NCI-H2107 (cell line): ENCODE measurements at places on chromosomes 11 and 22.

GRCh38 chr11:114129142-114129541, 69.6 kb downstream of the ZBTB16 start:
- DNase-seq: no peak

DNA sequence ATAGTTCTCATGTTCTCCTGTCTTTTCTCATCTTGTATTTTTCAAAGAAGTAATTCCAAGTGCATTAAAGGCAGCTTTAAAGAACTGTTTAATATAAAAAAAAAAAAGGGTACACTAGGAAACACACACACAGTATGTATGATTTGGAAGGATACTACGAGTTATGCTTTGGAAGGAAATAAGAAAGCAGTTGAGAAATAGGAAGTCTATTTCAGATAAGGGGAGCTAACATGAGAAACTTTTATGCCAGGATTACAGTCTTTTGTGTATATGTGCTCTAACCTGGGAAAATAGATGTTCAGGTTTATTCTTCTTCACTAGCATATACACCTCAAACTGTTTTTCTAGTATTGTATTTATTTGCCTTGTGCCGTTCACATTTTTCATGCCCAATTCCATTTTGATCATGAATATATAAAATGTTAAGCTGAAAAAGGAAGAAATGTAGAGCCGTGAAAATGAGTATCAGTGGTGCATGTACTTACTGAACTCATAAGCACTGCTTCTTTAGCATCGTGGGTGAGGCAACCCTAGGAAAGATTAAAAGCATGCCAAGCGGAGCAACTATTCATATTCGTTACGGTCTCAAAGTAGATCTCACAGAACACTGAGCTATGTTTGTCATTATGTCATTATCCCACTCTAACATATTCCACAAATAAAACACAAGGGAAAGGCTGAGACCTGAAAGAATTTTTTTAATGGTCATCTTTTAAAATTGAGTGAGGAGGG, 59.6 kb downstream of the GUCY1A2 start:
- no peak for DNase-seq

DNA sequence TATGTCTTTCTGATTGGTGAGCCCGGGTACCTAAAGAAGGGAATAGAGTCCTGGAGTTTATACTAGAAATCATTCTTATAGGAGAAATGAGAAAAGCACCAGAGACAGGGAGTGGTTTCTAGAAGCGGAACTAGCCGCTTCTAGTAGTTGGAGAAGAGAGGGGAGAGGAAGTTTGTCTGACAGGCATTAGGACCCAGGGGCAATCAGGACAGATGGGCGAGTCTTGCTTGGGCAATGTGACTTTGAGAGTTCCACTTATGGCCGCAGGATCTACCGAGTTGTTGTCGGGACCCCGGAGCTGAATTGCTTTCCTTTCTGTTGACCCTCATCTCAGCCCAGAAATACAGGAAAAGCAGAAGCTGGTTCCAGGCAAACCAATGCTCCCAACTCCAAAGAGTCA, 596.8 kb upstream of the CNTN5 start:
- DNase-seq: no peak

GRCh38 chr11:118202599-118203422, 22.0 kb downstream of the JAML start:
- no peak for DNase-seq

DNA sequence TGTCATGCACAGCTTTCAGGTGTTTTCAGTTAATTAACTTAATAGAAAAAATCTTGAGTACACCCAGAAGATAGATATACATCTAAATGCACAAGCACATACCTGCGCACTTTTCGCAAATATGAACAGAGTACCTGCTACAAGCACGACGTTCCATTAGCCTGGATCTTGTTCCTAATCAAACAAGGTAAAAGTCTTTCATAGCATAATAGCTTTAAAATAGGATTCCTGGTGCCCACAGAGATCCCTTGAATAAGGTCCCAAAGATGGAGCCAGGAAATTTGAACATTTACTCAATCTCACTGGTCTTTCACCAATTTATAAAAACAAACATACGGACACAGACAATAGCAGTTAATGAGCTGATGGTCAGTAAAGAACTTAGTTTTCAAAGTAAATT, 689.8 kb upstream of the CHORDC1 start:
- DNase-seq: no peak

DNA sequence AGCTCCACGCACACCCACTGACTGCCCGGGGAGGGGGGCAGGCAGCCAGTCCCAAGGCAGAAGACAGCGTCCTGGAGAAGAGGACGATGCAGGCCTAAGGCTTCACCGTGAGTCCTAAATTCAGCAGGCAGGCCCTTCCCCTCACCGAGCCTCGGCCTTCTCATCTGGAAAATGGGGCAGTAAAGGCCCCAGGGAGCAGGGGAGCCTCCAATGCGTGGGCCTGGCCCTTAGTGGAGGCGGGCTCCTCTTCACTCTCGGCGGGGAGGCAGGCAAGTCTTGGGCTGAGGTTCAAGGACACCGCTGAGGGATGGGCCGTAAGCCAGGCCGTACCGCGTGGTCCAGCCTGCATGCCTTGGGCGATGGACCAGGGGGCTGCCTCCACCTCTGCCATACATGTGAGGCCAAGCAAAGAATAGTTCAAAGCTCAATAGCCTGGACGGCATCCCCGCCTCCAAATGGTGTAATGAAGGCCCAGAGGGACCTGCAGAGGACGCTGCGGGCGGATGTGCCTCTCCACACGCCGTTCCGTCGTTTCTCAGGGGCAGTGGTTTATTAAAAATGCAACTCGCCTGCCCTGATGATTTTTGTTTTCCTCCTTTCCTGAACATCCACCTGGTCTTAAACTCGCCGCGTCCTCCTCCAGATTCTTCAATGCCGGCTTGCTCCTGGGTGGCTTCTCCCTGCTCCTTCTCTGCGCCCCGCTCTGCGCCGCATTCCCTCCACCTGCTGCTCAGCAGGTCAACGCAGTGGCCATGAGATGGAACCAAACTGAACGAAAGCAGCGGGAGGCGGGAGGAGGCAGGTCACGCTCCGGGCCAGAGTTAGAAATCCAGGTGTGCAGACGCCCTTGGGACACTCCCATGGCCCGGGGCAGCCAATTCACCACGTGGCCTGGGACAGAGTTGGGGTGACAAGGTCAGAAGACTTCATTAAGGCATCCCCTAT, 627.8 kb downstream of the TBC1D22A start:
- no peak for DNase-seq

DNA sequence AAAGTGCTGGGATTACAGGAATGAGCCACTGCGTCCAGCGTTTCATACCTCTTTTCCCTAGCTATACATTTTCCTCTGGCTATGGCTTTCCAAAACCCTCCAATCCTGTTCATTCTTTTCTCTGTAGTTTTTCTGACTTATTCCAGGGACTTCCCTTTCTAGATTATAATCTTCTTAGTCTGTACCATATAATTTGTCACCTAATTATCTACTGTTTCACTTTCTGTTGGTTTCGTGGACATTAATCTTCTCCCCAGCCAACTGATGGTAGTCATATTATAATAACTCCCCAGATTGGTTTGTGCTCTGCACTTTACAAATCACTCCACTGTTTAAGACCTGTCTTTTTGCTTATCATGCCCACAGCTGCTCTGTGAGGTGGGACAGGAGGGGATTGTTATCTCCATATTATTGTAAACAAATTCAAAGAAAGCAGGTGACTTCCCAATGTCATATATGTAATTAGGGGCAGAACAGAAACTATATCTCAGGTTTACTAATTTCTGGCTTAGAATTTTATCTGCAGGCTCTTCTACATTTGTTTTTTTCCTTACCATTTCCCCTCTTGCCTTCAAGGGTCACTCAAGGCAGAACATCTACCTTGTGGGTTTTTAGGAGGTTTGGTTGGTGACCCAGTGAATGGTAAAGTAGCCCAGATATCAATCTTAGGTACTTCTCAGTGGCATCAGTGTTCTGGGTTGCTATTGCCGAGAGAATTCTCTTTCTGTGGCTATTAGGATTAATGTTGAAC, 23.9 kb downstream of the STIM1 start:
- no peak for DNase-seq

- no peak for DNase-seq
Observed at GRCh38 chr11:72139500-72139899, 4.0 kb downstream of the FOLR3 start.

DNA sequence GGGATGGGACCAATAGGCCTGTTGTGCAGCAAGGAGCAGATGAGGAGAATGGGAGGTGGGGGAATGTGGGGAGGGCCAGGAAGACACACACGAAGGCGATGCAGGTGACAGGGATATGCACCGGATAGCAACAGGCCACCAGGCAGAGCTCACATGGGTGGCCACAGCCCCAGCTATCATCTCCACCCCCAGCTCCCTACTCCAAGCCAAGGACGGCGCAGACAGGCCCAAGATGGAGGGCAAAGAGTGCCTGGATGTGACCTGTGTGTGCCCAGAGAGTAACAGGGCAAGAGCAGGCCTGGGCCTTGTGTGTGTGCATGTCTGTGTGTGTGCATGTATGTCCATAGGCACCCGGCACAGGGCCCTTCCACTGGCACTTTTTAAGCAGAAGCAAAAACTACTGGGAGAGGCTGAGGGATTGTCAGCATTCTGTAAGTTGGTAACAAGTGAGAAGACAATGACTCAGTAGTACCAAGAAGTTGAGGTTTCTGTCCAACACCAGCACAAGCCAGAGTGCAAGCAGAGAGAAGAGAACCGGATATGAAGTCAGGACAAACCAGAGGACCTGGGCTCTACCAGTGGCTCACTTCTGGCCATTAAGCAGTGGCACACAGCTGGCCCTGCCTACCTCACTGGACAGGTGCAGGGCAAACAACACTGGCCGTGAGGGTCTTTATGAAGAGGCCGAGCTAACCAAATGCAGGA, 36.4 kb downstream of the NRXN2 start:
- no peak for DNase-seq

GRCh38 chr22:35629406-35630216, 12.5 kb upstream of the MB start:
- no peak for DNase-seq

DNA sequence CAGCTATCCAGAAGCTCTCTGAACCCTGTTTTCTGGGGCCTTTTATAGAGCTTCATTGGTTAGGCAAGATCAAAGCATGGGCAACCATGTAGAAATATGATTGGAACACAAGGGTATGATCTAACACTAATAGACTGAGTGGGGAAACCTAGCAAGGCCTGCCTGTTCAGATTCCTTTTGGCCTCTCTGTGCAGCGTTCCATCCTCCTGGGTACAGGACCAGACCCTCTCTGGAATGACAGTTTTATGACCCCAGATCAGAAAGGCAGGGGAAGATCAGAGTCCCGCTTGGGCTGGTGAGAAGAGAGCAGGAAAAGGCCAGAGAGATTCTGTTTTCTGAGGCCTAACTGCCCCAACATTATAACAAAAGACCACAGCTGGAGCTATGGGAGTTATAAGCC, 36.7 kb upstream of the VWA5A start:
- no peak for DNase-seq

DNA sequence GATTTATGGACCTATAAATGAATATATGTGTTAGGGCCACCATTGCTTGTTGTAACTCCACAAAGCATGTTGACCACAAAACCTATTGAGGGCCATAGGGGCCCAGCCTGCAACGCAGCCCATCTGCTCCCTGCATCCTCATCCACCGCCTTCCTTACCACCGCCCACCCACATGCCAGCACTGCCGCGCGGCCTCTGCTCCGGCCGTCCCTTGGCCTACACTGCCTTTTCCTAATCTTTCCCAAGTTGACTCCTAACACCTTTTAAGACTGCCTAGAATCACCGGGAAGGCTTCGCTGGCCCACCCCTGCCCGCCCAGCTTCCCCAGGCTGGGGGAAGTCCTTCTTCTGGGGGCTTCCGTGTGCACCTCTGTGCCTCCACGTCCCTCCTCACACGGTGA, 55.0 kb downstream of the SNX19 start:
- DNase-seq: no peak

DNA sequence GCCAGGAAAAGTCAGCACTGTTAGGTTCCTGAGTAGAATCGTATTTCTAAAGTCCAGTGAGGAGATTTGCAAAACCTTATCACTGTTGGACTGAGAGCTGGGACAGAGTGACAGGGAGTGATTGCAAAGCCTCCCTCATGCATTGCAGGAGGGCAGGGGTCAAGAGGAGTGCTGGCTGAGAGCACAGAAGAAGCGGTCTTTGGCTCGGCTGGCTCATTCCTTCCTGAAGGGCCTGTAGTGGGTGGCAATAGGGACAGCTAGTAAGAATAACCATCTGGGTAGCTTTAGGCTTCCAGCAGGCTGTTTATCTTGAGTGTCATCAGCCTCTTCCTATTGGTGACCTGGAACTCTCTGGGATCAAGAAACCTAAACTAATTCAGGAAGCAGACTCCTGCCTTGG, 53.4 kb downstream of the CD44 start:
- no peak for DNase-seq

DNA sequence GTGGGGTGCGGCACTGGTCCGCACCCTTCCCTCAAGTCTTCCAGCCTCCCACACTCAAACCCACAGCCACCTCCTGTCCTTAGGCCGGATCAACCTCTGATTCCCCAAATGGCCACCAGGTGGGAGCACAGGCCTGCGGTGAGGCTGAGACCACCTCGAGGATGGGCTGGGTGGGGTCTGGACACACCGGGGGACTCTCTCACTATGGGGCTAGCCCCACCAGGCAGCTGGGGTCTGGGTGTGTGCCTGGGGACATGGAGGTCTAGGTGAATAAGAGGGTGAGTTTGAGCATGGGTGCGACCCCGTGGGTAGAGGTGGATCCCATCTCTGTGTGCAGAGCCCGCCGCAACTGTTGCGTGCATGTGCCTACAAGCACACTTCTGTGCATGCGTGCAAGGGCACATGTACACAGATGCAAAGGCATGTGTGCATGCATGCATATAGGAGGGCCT, 32.6 kb downstream of the MYO18B start:
- no peak for DNase-seq

GRCh38 chr22:43008921-43009320, 6.0 kb downstream of the PACSIN2 start:
- no peak for DNase-seq

DNA sequence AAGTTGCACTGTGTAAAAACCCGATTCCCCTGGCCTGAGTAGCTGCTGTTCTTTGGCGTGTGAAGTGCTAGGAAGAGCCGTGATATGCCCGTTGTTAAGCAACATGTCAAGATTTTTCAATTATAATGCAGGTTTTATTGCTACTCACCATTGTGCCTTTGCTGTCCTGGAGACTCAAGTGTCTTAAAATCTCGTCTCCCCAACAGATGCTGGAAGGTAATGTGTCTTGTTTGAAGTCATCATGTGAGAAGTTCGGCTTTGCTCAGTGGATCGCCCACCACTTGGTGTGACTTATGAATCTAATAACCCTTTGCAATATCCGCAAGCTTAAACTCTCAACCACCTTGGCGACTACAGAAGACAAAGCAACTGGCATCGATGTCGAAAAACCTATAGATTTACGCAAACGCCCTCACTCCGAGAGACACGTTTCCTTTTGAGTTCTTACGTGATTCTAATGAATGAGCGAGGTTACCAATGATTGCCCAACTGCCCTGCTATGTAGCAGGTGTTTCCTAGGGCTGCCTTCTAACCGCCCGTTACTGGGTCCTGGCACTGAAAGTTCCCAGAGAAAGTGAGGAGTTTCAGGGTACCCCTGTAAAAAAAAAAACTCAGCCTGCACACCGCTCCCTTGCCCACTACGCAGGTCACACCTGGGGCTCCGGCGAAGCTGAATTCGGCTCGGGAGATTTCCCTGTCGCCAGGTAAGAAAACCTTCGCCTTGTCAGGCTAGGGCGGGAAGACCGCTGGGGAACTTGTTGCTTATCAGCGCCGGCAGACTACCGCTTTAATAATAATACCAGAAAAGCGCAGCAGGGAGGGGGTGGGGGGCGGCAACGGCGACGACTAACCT, 21.2 kb upstream of the BDNF start:
- no peak for DNase-seq

- no peak for DNase-seq
Observed at GRCh38 chr11:47021965-47022364, 85.4 kb downstream of the CSTPP1 start.
